ENCODE measurements at places on chromosomes 4 and X. TPM values are rescaled to one million over a fixed set of nuclear protein-coding genes. Genes with fewer than 3 reads are reported as not detected.

DNA sequence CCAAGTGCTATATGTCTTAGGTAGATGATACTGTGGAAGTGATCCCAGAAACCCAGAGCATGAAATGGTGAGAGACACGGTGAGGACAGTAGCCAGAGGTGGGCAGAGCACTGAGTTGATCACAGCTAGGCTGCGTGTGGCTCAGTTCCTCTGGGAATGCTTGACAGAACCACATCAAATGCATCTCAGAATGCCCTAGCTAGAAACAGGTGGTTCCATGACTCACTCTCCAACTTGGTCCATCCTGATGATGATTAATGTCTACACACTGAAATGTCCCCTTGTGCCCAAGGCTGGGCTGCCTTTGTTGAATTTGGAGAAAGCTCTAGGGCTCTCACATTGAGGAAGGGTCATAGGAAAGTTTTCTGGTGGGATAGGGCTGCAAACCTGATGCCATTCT, 113.6 kb downstream of the ZNF518B start:
- H3K27ac ChIP-seq: no peak overlapping the region
- no peaks in the 10 kb centered on the region for H3K36me3 ChIP-seq
- no peak for DNase-seq
- H3K4me1 ChIP-seq: no peaks in the 10 kb centered on the region
- no peak overlapping the region for H3K4me3 ChIP-seq
- no peaks in the 10 kb centered on the region for H3K27me3 ChIP-seq

GRCh38 chrX:56319165-56319564, 87.0 kb downstream of the KLF8 start:
- no peaks in the 10 kb centered on the region for H3K4me1 ChIP-seq
- DNase-seq: no peak
- H3K27ac ChIP-seq: no peak overlapping the region
- H3K36me3 ChIP-seq: no peaks in the 10 kb centered on the region

- no peaks in the 10 kb centered on the region for H3K4me1 ChIP-seq
- no peak overlapping the region for H3K27ac ChIP-seq
- H3K4me3 ChIP-seq: no peak overlapping the region
- H3K27me3 ChIP-seq: no peaks in the 10 kb centered on the region
- no peak for DNase-seq
Observed at GRCh38 chrX:119252716-119253115, 16.6 kb downstream of the PGRMC1 start.

- no peak overlapping the region for H3K27ac ChIP-seq
- H3K27me3 ChIP-seq: peaks cover 2% of the 10 kb centered on the region
- no peak for DNase-seq
- H3K4me3 ChIP-seq: no peak overlapping the region
- H3K4me1 ChIP-seq: no peaks in the 10 kb centered on the region
- H3K36me3 ChIP-seq: no peaks in the 10 kb centered on the region
Observed at GRCh38 chr4:76879731-76880364, 18.1 kb downstream of the SOWAHB start.

DNA sequence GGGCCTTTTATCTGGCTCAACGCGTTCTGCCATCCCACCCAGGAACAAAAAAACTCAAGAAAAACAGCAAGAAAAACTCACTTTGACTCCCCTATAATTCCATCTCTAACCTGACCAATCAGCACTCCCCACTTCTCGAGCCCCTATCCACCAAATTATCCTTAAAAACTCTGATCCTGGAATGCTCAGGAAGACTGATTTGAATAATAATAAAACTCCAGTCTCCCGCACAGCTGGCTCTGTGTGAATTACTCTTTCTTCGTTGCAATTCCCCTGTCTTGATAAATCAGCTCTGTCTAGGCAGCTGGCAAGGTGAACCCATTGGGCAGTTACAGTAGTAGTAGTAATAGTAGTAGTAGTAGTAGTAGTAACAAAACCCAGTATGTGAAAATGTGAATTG, 165.7 kb upstream of the CASK start:
- no peaks in the 10 kb centered on the region for H3K4me1 ChIP-seq
- no peak overlapping the region for H3K27ac ChIP-seq
- H3K27me3 ChIP-seq: no peaks in the 10 kb centered on the region
- H3K4me3 ChIP-seq: no peak overlapping the region

DNA sequence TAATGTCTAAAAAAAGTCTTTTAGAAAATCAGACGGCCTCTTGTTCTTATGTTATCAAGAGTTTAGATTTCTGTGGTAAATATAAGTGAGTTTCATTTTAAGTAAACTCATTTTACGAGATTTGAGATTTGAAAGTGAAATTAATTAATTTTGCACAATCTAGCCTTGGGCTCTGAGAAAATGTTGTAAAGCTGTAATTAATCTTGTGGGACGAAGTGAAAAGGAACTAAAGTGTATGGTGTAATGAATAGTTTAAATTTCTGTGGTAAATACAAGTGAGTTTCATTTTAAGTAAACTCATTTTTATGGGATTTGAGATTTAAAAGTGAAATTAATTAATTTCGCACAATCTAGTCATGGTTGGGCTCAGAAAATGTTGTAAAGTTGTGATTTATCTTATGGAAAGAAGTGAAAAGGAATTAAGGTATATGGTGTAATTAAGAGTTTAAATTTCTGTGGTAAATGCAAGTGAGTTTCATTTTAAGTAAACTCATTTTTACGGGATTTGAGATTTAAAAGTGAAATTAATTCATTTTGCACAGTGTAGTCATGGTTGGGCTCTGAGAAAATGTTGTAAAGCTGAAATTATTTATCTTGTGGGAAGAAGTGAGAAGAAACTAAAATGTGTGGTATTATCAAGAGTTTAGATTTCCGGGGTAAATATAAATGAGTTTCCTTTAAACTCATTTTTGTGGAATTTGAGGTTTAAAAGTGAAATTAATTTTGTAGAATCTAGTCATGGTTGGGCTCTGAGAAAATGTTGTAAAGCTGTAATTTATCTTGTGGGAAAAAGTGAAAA, 1.6 kb downstream of the SCML1 start:
- peak overlapping the region; percentile 96 for H3K27ac ChIP-seq
- no peak for DNase-seq
- H3K36me3 ChIP-seq: no peaks in the 10 kb centered on the region

DNA sequence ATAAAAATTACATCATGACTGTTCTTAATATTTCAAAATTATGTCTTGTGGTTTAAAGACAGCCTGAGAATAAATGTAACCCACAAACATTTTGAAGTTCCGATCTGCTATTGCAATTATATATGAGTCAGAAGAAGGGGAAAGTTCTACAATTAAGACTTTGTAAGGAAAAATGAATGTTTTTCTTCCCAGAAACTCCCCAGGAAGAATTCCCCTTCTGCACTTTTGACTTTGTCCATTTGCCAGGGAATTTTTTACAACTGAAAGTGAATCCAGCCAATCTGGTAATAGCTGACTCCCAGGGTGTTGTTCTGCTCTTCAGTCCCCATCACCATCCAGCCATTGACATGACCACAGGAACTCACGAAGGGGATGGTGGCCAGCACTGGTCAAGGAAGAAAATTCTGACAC, 61.6 kb upstream of the NOCT start:
- H3K4me1 ChIP-seq: peaks cover 5% of the 10 kb centered on the region
- no peak overlapping the region for H3K4me3 ChIP-seq
- no peak for DNase-seq
- H3K36me3 ChIP-seq: no peaks in the 10 kb centered on the region
- peak overlapping the region; percentile 62 for H3K27ac ChIP-seq

GRCh38 chr4:5018096-5018495, 1.2 kb downstream of the CYTL1 start:
- no peaks in the 10 kb centered on the region for H3K4me1 ChIP-seq
- DNase-seq: no peak
- H3K36me3 ChIP-seq: no peaks in the 10 kb centered on the region
- peaks cover 5% of the 10 kb centered on the region for H3K27me3 ChIP-seq
- H3K27ac ChIP-seq: no peak overlapping the region

DNA sequence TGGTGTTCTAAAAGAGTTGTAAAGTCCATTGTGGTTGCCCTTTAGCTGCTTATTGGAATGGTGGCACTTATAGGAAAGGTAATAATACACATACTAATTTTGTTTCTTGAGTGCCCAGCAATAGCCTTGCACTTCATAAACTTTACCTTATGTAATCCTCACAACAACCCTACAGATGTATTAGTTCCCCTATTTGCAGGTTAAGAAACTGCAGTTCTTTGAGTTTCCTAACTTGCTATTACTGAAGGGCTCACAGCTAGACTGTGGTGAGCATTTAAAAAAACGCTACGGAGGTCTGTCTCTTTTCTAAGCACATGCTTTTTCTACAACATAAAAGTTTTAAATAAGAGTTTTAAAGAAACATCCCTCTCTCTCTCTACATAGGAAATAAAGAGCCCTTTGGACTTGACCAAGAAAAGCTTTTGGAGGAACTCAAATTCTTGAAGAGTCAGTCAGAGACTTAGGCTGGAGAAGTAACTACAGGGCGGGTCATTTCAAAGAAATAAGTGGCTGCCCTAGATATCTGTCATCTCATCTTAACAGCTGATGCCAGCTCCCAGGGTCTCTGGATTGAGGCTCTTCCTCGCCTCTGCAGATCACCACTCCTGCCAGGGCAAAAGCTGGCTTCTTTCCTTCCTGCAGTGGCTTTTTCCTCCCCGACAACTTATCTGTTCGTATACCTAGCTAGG, 42.0 kb upstream of the FBXW7 start:
- no peak for DNase-seq
- H3K27me3 ChIP-seq: no peaks in the 10 kb centered on the region
- no peaks in the 10 kb centered on the region for H3K36me3 ChIP-seq
- H3K27ac ChIP-seq: no peak overlapping the region

DNA sequence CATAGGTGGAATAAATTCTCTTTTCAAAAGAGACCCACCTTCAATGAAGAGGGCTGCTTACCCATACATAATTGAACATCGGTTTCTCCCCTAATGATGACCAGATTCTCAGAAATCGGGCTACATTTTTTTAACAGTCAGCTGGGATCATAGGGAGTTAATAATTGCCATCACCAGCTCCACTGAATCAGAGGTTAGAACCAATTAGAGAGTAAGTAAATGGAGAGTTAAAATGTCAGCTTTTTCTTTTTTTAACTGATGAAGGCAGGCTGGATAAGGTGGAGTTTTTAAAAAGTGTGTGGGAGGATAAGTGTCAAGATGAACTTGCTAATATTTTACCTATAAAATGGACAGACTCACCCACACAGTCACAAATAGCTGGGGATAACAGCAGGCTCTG, 584.5 kb upstream of the NR3C2 start:
- H3K4me3 ChIP-seq: no peak overlapping the region
- H3K36me3 ChIP-seq: no peaks in the 10 kb centered on the region
- H3K4me1 ChIP-seq: no peaks in the 10 kb centered on the region
- no peak overlapping the region for H3K27ac ChIP-seq
- no peaks in the 10 kb centered on the region for H3K27me3 ChIP-seq

DNA sequence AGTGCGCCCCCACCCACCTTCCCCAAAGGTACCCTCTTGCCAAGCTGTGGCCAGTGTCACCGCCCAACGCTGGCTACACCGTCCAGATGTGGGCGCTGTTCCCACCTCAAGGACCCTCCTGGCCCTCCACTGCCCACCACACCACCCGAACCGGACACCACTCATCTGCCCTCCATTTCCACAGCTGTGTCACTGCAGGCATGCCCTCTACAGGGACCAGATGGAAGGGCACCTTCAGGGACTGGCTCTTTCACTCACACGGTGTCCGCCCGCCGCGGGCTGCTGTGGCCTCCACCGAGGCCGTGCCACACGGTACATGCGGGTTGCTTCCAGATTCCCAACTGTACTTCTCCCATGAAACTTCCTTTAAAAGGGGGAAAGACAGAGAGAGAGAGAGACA, 87.7 kb downstream of the FAM53A start:
- no peak for DNase-seq
- H3K4me1 ChIP-seq: no peaks in the 10 kb centered on the region
- no peak overlapping the region for H3K4me3 ChIP-seq
- H3K36me3 ChIP-seq: no peaks in the 10 kb centered on the region

- H3K27me3 ChIP-seq: no peaks in the 10 kb centered on the region
- H3K4me1 ChIP-seq: no peaks in the 10 kb centered on the region
- H3K4me3 ChIP-seq: no peak overlapping the region
- H3K36me3 ChIP-seq: no peaks in the 10 kb centered on the region
- no peak for DNase-seq
Observed at GRCh38 chrX:12360383-12360782, 222.1 kb downstream of the FRMPD4 start.

GRCh38 chr4:19850909-19851308, 400.8 kb upstream of the SLIT2 start:
- H3K4me3 ChIP-seq: no peak overlapping the region
- DNase-seq: no peak
- H3K27me3 ChIP-seq: no peaks in the 10 kb centered on the region
- no peaks in the 10 kb centered on the region for H3K36me3 ChIP-seq

DNA sequence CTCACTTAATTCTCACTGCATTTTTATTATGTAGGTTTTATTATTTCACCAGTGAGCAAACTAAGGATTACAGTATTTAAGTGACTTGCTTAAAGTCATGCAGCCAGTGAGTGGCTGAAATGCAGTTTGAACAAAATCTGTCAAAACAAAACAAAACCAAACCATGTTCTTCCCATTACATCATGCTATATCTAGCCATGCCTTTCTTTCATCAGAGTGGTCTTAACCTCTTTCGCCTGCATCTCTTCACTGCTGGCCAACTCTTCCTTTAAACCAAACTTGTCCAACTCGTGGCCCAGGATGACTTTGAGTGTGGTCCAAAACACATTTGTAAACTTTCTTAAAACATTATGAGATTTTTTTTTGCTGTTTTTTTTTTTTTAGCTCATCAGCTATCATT, 223.2 kb downstream of the PCDH7 start:
- no peaks in the 10 kb centered on the region for H3K4me1 ChIP-seq
- H3K36me3 ChIP-seq: no peaks in the 10 kb centered on the region
- no peak for DNase-seq

- no peak for DNase-seq
- H3K36me3 ChIP-seq: no peaks in the 10 kb centered on the region
- no peak overlapping the region for H3K4me3 ChIP-seq
- no peak overlapping the region for H3K27ac ChIP-seq
Observed at GRCh38 chr4:143524211-143524610, 10.7 kb downstream of the SMARCA5 start.

GRCh38 chr4:29619168-29619567, 1101.0 kb upstream of the PCDH7 start:
- no peaks in the 10 kb centered on the region for H3K36me3 ChIP-seq
- H3K4me3 ChIP-seq: no peak overlapping the region
- no peaks in the 10 kb centered on the region for H3K4me1 ChIP-seq
- no peaks in the 10 kb centered on the region for H3K27me3 ChIP-seq
- H3K27ac ChIP-seq: no peak overlapping the region
- no peak for DNase-seq

- H3K4me1 ChIP-seq: no peaks in the 10 kb centered on the region
- H3K27me3 ChIP-seq: no peaks in the 10 kb centered on the region
- H3K27ac ChIP-seq: no peak overlapping the region
- DNase-seq: no peak
- no peak overlapping the region for H3K4me3 ChIP-seq
Observed at GRCh38 chrX:72094894-72095293, 36.8 kb downstream of the RTL5 start.

- no peaks in the 10 kb centered on the region for H3K4me1 ChIP-seq
- H3K36me3 ChIP-seq: no peaks in the 10 kb centered on the region
- H3K27me3 ChIP-seq: no peaks in the 10 kb centered on the region
- no peak overlapping the region for H3K4me3 ChIP-seq
- H3K27ac ChIP-seq: no peak overlapping the region
Observed at GRCh38 chr4:2927016-2927695, 36.0 kb downstream of the NOP14 start.

KLB gene
- total RNA-seq: 0.13 TPM

DUX4 gene
- not detected for total RNA-seq

NUDT11 gene
- total RNA-seq: 0.49 TPM

TMEM175 gene
- total RNA-seq: 29.6 TPM

MAGEC3 gene
- total RNA-seq: not detected

SLBP gene
- 17.0 TPM for total RNA-seq
